ENCODE measurements at places on chromosomes 12 and 14. TPM values are rescaled to one million over a fixed set of nuclear protein-coding genes. Genes with fewer than 3 reads are reported as not detected.

DNA sequence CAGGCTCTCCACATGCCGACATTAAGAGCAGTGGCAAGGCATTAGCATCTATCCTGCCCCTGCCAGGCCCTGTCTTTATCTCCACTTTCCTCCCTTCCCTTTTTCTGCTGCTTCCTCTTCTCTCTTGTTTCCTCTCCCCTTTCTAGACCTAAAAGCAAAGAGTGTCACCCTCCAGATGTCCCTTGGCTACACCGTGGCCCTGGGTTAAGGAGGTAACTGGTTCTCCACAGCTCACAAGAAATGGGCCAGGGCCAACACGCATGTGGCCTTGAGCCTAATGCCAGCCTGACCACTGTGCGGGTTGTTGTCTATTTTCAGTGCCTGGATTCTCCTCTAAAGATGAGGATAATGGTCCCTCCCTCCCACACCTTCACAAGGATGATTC is 41.7 kb upstream of the DDX11 start:
- DNase-seq = no peak

Gene PTGER2
- 7.2 TPM for total RNA-seq

GRCh38 chr14:49808780-49809179 is 40.8 kb downstream of the KLHDC2 start:
- no peak for DNase-seq

- no peak for DNase-seq
Measured at GRCh38 chr12:71551529-71551928, 111.9 kb downstream of the LGR5 start.

Gene RNF41
- total RNA-seq = 48.1 TPM

All from mesothelial cell of epicardium (in vitro differentiated cells).